RKO (cell line): ENCODE measurements at places on chromosomes 2 and 18.

DNA sequence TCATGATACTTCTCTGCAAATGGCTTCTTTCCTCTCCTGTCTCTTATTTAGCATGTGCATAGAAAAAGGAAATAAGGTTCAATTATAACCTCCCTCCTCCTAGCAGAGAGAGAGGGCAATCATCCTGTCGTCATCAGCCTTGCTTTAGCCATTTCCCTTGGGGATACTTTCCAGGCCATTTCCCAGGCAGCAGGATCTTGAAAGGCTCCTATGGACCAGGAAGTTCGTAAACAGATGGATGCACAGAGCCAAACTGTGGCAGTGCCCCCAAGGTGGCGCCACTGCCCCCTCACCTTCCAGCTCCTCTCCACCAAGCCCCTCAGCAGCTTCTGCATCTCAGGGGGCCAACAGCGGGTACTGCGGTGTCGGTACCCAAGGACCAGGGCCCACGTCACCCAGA lies 157.4 kb downstream of the DTNA start:
- DNase-seq = no peak

DNA sequence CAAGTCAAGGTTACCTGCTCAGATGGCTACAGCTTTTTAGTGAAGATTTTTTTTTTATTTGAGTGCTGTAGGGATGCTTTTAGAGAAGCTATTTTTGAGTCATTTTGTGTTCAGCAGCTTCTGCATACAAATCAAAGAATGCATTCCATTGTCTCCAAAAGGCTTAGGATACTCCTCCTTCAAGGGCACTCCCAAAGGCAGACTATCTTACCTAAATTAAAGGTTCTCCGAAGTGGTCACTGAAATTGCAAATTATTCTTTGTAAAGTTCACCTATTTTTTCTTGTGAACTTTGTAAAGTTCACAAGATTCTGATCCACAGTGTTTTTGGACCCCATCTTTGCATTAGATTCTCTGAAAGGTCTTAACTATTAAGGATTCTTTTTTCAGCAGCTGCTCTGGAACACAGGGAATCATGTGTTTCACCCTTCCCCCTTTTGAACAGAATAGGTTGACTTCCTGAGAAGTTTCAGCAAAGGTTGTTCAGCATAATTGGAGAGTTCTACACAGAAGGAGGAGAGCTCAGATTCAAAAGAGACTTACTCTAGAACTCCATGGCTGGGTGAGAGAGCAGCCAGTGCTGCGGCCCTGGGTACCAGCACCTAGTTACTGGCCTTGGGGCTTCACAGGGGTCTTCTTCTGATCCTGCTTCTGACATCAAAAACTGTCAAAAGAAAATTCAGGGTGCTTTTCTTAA lies 14.5 kb downstream of the CLIP4 start:
- DNase-seq = no peak

DNA sequence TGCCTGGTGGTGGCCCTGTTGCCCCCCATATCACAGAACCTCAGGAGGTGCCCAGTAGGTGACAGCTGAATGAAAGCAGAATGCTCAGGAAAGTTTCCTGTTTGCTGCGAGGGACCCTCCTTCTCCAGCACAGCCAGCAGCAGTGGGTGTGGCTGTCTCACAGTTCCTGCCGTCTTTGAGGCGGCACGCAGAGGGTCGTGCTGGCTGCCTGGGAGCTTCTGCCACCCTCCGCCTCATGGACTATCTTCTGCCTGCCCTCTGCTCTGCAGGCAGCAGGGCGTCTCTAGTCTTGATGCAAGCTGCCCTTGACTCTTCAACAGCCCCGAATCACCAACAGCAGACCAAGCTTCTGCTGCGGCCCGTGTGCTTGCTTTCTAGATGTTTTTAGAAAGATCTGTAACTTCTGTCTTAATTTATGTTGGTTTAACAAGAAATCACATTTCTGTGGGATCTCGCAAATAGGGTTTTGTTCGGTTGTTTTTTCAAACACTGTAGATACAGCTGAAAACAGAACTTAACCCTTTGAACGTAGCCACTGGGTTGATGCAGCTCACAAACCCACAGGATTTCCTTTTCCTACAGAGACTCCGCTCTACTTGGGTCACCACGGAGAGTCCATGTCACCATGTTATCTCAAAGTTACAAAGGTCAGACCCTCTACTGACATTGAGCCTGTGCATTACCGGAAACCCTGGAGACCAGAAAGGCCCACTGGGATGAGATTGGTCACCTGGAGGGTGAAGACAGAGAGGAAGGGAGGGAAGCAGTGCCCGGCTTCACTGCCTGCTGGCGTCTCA lies 144.9 kb downstream of the ACOXL start:
- no peak for DNase-seq

GRCh38 chr2:222652491-222653255 lies 3.2 kb downstream of the FARSB start:
- no peak for DNase-seq

DNA sequence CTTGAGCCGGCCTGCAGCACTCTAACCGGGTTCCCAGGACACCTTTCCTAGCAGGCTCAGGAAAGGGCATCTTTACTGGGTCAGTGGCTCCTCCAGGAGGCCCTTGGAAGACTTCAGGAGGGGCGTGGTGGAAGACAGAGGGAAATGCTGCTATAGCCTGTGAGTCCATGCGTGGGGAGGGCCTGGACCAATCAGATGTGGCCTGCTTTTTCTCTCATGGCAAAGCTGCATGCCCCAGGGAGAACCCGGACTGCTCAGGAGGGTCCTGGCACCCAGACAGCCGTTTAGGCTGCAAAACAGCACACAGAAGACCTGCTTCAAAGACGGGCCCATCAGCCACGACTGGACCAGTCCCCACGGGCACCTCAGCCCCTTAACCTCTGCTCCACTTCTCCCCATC lies 84.4 kb downstream of the EIPR1 start:
- no peak for DNase-seq

- peak; percentile 15 for DNase-seq
Observed at GRCh38 chr2:57881998-57882888, 164.4 kb upstream of the VRK2 start.

DNA sequence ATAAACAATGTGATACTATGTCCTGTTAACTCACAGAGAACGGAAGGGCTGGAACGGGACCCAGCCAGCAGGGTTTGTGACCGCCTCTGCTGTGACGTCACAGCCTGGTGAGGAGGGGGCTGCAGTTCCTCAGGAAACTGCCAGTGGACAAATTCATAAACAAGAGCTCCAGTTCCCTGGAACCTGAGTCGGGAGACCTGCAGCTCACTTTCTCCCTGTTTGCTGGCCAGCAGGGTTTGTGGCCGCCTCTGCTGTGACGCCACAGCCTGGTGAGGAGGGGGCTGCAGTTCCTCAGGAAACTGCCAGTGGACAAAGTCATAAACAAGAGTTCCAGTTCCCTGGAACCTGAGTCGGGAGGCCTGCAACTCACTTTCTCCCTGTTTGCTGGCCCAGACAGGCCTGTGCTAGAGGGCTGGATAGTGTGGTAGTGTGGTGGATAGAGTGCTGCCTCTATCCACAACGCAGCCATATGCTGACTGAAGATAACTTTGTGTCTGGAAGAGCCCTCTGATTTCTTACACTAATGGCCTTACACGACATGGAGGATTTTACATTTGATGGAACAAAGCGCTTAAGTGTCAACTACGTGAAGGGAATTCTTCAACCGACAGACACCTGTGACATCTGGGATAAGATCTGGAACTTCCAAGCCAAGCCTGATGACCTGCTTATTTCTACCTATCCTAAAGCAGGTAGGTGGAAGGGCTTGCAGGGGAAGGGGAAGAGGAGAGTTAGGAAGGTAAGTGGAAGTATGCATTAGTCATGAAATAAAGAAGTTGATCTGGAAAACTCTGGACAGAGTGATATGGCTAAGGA lies at the start of gene SULT1C4:
TSS of gene SULT1C4 (plus strand) at position 140 of the 816 bp plus-strand sequence. CDS start at position 524, 384 bp downstream.
- no peak for DNase-seq

GRCh38 chr2:226030788-226031646 lies 631.5 kb downstream of the NYAP2 start:
- DNase-seq = no peak

GRCh38 chr2:11068856-11069526 lies 86.3 kb upstream of the SLC66A3 start:
- no peak for DNase-seq

GRCh38 chr2:157572725-157573124 lies 55.9 kb downstream of the ACVR1C start:
- DNase-seq = peak; percentile 20

GRCh38 chr2:215536510-215536909 lies 100.6 kb upstream of the FN1 start:
- no peak for DNase-seq

DNA sequence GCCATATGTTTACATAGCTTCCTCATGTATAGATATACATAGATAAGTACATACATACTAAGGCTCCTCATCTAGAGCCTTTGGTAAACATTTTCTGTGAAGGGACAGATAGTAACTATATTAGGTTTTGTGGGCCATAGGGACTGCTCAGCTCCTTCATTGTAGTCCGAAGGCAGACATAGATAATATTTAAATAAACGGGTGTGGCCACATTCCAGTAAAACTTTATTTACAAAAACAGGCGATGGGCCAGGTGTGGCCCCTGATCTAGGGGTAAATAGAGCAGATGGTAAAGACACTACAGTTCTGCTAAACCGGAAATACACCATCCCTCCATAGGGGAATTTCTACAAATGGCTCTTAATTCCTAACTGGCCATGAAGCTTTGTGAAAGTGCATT lies 7.3 kb downstream of the COQ10B start:
- no peak for DNase-seq

DNA sequence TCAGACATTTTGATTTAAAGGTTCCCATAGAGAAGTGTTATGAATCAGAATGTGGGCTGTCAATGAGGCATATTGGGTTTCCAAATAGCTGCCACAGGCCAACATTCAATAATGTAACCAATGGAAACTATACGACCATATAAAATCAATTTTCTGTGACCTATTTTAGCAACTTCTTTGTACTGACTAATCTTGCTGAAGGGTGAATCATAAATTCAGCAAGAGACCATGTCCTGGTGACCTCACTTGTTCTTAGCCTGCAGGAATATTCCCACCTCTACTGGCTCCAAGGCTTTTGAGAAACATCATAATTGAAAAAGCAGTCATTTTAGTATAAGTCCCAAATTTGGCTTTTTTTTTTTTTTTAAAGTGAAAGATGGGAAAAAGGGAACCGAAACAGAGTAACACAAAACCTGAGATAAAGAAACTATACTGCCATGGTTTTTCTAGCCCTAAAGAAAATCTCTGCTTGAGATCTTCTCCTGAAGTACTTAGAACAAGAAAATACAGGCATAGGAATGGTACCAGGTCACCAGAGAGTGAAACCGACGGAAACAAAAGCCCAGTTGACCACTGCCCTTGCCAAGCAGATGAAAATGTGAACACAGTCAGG lies 32.1 kb downstream of the PLEKHM3 start:
- peak; percentile 55 for DNase-seq

GRCh38 chr18:78526923-78527711 lies 452.5 kb upstream of the SALL3 start:
- DNase-seq = no peak

DNA sequence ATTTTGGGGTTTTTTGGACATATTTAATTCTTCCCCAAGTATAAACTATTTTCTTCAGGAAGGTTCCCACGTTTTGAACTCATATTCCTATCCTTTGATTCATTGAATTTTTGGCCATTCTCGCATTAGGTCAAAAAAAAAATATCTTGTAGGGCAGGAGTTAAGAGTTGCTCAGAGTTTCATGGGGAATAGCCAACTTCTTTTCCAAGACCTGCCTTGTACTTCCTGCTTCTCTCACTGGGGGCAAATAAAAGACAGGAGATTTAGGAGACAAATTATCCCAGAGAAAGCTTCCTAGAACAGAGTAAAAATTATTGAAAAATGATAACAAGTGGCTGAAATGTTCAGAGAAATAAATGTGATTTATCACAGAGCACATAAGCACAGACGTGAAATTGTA lies 55.2 kb upstream of the BCL11A start:
- DNase-seq = no peak

GRCh38 chr18:70019991-70020390 lies 72.3 kb upstream of the CD226 start:
- no peak for DNase-seq

- DNase-seq = no peak
Observed at GRCh38 chr2:41937464-41937906, 110.3 kb upstream of the PKDCC start.

GRCh38 chr2:15813481-15814266 lies 126.7 kb upstream of the MYCN start:
- DNase-seq = no peak

DNA sequence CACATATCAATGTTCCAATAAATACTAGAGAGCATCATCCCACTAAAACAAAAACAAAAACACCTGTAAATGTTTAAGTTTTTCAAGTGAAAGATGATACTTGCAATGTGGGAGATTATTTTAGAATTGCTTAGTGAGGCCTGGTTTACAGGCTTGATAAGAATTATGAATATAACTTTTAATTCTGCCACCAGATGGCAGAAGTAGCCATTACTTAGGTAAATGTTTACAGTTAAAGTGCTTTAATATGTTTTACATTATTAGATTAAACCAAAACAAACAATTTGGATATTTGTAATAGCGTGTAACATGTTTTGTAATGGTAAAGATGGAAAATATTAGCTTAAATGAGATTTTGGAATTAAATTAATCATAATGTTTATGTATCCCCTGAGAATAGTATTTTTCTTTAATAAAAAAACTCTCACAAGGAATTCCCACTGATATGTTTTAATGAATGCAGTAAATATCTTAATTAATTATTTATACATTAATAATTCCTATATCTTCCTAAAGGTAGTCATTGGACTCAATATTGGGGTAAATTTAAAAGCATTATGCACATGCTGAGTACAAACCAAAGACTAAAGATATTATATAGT lies 522.0 kb downstream of the SPAG16 start:
- DNase-seq = peak; percentile 54

DNA sequence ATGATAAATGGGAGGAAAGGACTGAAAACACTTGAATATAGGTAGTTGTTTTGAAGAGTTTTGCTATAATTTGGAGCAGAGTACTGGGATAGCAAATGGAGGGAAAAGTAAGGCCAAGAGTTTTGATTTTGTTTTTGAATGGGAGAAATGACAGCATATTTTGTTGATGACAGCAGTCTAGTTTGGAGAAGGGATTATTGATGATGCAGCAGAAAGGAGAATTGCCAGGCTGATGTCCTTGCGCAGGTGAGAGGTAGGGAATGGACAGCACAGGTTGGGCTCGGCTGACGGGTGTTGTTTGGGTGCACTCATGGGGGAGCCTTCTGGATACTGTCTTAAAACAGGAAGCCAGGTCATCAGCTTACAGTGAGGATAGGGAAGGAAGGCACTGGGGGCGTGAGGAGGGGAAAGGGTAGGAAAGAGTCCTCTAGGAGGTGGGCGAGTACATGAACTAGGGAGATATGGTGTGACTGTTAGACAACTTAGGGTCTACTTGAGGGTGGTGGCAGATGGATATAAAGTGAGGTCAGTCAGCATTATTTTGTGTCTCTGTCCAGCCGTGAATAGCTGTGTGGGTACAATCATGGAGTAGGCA lies 10.4 kb downstream of the NCAPH start:
- DNase-seq = no peak

- DNase-seq = no peak
Observed at GRCh38 chr18:39935598-39935997, 2019.4 kb upstream of the PIK3C3 start.

DNA sequence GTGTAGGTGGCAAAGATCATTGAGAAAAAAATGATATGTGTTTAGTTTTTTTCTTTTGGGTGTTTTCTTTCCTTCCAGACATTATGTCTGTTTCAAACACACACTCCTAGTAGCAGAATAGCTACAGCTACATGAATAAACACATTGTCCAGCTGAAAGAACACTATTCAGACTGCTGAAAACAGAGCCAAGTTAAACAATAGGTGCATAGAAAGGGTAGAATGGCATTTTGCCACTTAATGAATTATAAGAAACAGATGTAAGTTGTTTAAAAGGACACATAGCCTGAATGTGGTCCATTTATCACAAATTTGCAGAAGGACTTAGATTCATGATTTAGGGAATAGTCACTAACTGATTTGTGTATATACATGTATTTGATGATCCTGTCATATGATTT lies 20.1 kb downstream of the CTLA4 start:
- no peak for DNase-seq
